ENCODE measurements at places on chromosomes 12 and 14.

DNA sequence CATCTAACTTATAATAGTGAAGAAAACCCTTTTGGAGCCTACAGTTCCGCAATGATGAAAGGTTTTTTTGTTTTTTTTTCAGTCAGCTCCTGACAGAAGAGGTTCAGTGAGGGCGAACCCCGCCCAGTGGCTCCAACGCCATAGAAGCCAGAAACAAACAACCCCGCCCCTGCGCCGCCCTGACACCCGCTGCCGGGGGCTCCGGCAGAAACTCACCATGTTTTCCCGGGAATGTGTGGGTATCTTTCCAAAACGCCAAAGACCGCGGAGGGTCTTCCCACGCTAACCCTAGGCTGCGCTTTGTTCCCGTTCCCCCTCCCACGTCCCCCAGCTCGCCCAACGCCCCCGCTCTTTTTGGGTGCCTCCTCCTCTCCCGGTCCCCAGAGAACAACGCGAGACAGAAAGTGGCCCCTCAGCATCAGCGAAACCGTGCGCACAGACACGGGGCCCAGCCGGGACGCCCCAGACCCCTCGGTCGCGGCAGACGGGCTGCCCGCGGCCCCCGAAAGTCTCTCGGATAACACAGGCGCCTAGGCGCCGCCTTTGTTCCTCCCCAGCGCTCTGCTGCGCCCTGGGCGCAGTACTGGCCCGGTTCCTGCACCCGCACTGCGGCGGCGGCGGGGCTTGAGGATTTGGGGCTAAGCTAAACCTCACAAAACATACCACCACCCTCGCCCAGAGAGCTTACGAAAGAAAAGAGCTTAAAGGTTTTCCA is 522 bp downstream of the TUBA1A start:
- DNase-seq = peak; percentile 69

DNA sequence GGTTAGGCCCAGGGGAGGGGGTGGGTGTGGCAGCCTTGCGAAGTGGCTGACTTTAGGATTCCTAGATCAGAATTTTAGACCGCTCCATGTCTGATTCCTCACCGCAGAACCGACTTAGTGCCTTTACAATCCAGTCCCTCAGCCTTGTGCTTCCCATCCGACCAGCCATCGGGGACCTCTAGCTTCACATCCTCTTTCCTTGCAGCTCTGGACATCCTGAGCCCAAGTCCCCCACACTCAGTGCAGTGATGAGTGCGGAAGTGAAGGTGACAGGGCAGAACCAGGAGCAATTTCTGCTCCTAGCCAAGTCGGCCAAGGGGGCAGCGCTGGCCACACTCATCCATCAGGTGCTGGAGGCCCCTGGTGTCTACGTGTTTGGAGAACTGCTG is 557 bp downstream of the COPS7A start:
- DNase-seq = peak; percentile 42

GRCh38 chr14:48349689-48350088 is 674.3 kb upstream of the MDGA2 start:
- DNase-seq = no peak

DNA sequence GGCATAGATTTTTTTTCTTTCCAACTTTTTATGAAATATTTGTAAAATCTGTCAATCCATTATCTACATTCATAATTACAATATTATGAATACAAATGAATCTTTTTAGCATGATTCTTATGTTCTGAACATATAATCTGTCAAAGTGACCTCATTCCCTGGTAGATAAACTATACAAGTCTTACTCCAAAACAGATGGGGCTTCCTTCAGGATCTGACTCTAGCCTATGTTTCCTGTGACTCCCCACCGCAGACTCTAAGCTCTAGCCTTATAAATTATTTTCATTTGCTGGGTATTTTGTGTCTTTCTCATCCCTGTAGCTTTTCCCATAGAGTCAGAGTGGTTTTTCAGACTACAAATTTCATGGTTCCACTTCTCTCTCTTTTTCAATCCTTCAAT is 202.1 kb upstream of the KITLG start:
- DNase-seq = no peak

GRCh38 chr12:121562488-121562887 is 18.3 kb downstream of the KDM2B start:
- DNase-seq = no peak

DNA sequence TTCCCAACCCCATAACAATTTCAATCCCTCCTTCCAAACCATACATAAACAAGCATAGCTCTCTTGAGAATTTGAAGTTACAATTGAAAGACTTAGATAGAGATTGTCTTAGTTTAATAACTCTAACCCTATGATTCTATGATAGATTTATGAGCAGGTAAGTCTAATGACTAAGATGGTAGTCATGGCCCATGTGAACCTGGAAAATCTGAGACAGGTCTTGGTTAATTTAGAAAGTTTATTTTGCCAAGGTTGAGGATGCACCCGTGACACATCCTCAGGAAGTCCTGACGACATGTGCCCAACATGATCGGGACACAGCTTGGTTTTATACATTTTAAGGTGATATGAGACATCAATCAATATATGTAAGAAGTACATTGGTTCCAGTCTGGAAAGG is 248.8 kb downstream of the KCNH5 start:
- DNase-seq = no peak

DNA sequence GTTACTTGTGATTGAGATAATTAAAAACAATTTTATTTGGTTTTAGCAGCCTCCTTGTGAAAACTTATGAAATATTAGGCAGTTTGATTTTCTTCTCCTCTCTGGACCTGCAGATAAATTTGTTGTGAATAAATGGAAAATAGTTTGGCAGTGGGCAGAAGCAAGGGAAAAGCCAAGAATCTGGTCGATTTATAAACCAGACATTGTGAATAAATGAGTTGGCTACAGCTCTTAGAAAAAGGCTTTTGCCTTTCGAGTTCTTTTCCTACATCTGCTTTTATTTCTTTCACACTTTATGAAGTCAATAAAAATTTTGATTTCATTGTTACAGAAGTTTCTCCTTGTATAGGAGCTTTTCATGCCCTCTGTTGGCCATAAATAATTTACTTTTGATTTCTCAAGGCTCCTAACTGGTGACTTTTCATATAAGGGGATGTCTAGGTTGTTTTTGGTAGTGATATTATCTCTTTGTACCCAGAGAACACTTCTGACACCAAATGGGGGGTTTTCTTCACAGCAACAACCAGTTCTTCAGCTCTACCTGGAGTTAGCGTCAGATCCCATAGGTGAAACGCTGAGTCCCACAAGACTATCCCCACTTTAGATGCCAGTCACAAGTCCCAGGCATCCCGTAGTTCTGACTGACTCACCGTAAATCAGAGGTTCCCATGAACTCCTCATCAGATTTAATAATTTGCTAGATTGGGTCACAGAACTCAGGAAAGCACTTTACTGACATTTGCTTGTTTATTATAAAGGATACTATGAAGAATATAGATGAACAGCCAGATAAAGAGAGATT is 136.5 kb upstream of the DNM1L start:
- DNase-seq = no peak

DNA sequence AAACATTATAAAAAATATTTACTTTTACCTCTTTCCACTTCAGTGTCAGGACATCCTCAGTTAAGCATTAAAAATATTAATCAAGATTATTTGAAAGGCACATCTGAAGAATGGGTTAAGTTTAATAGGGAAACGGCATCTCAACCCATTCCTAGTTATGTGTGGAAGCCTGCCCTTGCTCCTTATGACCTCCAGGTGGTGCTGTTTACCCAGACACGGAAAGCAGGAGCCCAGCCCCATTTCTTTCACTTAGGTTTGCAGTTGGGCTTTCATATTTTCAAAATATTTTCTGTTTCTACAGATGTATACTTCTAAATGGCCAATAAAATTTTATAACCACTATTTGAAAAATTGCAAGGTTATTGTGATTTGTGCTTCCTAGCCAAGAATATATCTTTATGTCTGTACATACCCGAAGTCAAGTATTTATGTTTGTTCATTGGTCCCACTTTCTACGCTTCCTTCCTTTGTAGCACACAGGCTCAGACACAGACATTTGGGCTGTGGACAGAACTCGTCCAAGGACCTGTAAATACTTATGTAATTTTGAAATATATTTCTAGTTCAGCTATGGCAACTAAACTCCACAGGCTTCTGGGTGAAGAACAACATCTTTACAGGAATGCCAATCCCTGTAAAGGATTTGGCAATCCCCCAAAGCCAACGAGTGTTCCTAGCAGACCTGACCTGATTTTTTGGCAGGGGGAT is 247.1 kb downstream of the AKAP6 start:
- DNase-seq = peak; percentile 56

- no peak for DNase-seq
Observed at GRCh38 chr14:99078426-99078825, 193.6 kb downstream of the BCL11B start.

DNA sequence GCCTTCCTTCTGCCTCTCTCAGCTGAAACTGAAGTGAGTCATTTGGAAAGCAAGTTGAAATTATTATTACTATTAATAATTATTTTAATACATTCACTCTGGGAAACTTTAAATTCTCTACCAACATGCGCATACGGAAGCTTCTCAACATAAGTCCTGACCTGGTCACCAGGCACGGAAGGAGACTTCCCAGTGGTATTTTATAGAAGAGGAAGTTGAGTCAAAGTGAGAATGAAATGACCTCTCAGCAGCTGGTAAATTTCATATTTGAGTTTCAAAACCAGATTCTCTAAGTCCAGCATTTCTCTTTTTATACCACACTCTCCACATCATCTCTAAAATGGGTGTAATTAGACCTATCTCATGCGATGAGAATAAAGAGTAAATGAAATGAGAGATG is 747.4 kb downstream of the VRK1 start:
- DNase-seq = no peak

DNA sequence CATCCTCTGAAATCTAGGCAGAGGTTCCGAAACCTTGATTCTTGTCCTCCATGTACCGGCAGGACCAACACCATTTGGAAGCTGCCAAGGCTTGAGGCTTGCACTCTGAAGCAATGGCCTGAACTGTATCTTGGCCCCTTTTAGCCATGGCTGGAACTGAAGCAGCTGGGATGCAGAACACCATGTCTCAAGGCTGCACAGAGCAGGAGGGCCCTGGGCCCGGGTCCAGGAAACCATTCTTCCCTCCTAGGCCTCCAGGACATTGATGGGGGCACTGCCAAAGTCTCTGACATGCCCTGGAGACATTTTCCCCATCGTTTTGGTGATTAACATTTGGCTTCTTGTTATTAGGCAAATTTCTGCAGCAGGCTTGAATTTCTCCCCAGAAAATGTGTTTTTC is 198.7 kb downstream of the EFCAB11 start:
- DNase-seq = no peak

DNA sequence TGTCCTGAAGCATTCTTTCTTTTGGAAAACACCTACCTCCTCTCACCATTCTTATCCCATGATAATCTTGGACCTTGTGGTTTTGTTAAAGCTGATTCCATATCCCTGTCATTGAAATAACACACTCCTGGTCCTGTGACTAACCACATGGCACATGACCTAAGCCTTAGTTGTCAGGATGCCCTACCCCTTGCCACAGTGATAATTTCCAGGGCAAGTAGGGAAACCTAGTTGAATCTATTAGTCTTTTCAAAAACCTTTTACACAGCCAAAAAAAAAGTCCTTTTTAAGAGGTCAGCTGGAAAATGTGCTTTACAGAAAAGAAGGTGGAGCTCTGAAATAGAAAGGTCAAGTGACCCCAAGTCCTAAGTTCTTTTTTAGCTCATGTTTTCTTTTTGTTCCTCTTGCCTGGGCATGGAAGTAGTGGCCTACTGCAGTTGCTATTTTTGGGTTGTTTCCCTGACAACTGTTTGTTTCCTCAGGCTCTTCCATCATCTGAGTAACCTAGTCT is 608.4 kb downstream of the LRFN5 start:
- DNase-seq = no peak

- no peak for DNase-seq
Observed at GRCh38 chr12:49895773-49896172, 7.9 kb downstream of the FAIM2 start.

DNA sequence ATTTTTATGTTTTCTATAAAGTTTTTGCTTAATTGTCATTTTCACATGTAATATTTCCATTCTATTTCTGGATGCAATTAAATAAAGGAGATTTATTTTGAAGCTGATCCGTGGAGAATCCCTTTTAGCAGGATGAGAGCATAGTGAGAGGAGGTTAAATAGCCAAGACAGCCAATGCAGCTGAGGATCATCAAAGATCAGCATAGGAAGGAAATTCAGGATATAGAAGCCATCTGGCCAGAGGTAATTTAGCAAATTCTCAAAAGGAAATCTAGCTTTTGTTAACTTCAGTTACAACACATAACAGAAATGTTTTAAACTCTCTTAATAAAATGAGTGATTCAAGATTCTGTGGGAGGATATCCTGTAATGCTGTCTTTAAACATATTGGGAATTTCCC is 122.8 kb upstream of the PDE3A start:
- DNase-seq = no peak

DNA sequence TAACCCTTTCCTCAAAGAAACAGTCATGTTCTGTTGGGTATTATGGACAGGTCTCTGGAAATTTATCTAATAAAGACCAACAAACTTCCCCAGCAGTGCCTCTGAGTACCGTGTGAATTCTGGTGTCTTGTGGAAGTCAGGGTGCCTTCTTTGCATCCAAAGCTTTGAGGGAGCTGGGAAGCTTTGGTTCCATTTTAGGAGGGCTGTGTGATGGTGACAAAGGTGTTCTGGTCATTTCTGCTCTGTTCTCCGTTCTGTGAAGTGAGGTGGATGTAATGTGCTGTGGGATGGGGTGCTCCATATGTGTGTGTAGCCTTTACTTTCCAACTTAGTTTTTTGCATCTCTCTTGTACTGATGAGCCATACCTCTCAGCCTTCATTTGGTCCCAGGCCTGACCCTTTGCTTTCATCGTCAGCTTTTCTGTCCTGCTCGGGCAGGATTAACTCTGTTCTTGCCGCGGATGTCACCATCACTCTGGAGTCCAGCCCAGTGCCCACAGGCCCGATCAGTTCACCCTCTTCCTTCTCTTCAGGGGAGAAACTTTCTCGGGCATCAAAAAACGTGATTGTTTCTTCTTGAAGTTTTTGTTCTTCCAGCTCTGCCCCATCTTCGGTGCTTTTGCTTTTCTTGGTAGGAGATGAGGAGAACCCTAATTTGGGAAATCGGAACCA is 13.2 kb downstream of the PLD4 start:
- no peak for DNase-seq

GRCh38 chr12:121893961-121894460 is 5.4 kb downstream of the PSMD9 start:
- DNase-seq = peak; percentile 47

GRCh38 chr14:78007160-78007559 is 163.0 kb upstream of the NRXN3 start:
- DNase-seq = peak; percentile 51

DNA sequence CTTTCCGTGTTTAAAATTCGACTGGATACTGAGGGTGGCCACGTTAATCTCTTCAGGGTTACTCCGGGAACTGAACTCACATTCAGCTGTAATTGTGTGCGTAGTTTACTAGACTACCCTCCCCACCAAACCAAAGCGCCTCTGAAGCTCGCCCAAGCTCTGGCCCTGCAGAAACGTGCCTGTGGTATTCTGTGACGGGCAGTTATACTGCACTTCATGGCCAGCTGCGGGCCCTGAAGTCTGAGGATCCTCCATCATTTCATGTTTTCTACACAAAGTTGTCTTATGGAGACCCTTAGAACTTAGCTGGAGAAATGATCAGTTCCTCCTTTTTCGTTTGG is 688 bp downstream of the ZNF26 start:
- no peak for DNase-seq

- no peak for DNase-seq
Observed at GRCh38 chr14:76995279-76996035, 33.1 kb downstream of the IRF2BPL start.
